ENCODE measurements at places on chromosomes 3 and 15.

GRCh38 chr3:162338514-162338913 lies 841.9 kb downstream of the OTOL1 start:
- no peak for DNase-seq

GRCh38 chr3:33717616-33717865 lies 513 bp downstream of the CLASP2 start:
- no peak for DNase-seq

GRCh38 chr3:58074116-58074715 lies 66.0 kb downstream of the FLNB start:
- DNase-seq: no peak

DNA sequence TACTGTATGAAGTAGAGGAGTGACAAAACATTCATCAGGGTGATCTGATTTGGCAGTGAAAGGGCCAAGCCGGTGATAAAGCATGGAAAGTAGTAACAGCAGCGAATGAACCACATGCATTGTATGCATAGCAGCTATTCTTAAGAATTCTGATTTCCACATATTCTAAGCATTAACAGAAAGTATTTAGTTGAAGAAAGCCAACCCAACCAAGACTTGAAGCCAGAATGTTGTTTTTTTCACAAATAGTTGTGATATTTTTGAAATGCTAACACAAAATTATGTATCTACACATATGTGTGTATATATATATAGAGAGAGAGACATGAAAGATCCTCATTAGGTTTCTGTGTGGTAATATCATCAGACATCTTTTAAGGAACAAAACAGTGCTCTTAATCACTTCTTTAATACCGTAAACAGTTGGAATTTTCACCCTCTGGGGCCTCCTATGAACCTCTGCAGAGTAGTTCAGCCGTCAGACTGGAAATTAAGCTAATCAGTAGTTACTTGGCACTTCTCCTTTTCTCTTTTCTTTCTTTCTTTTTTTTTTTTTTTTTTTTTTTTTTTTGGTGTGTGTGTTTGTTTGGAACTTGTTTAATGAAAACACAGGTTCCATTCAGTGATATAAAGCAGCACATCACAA lies 139.6 kb downstream of the CMSS1 start:
- no peak for DNase-seq

- no peak for DNase-seq
Observed at GRCh38 chr3:192916371-192917027, 1.2 kb downstream of the MB21D2 start.

DNA sequence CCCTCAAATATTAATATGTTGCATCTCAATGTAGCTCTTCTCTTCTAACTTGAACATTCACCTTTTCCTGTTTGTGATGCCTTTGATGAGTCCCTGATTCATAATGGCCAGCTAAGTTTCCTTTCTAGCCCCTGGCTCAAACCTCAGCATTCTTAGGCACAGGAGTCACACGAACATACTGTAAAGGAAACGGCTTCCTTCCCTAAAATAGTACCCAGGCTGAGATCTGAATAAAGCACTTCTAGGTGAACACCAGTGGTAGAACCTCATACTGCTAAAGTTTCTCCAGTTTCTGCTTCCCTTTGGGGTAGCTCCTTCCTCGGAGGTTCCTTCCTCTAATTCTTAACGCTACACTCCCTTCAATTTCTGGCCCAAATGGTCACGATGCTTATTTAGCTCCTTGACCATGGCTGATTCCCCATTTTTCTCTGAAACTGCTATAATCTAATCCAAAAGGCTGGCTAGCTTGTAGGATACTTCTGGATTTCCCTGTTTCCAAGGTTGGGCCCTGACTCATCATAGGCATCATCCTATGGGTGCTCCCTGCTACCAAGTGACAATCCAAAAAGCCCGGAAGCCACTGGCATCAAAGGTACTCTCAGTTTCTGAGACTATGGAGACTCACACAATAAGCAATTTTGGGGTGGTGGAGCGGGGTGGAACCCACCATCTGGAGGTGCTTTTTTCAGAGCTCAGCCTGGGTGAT lies 2.4 kb downstream of the ANAPC13 start:
- DNase-seq: no peak

DNA sequence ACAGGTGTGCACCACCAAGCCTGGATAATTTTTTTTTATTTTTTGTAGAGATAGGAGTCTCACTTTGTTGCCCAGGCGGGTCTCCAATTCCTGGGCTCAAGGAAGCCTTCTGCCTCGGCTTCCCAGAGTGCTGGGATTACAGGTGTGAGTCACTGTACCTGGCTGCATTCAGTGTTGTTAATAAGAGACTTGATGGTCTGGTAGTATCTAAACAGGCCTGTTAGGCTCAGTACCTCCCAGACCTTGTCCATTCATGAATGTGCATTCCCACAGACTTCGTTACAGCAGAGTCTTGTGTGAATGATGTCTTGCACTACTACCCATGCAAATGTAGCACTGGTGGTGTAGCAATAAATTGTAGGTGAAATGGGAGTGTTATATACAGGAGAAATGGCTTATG lies 17.7 kb downstream of the CMTM8 start:
- no peak for DNase-seq

- DNase-seq: no peak
Observed at GRCh38 chr15:27787931-27788330, 311.2 kb downstream of the OCA2 start.

DNA sequence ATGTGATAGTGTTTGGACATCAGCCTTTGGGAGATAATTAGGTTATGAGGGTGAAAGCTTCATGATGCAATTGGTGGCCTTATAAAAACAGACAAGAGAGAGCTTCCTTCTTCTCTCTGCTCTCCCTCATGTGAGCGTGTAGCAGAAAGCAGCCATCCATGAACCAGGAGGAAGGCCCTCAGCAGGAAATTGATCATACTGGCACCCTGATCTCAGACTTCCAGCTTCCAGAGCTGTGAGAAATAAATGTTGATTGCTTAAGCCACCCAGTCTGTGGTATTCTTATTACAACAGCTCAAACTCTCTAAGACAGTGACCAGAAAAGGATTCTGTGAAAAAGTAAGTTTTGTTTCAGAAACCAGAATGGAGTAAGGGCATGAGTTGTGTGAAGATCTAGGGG lies 13.3 kb downstream of the STAC start:
- DNase-seq: no peak

GRCh38 chr3:176916777-176917176 lies 280.5 kb downstream of the TBL1XR1 start:
- DNase-seq: no peak

DNA sequence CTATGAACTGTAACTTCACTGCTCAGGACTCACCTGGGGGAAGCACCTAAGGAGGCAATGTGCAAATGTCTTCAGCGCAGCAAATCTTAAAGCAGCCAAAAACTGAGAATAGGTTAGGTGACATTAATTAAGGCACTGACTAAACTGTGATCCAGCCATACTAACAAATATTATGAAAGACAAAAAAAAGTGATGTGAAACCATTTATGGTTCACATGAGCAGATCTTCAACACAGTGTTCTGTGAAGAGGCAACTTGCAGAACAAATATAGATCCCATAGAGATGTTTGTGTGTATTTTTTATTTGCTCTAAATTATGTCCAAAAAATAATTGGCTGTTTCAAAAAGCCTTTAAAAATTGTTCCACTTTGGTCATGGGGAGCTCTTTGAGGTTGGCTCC lies 24.1 kb upstream of the MITF start:
- DNase-seq: no peak

DNA sequence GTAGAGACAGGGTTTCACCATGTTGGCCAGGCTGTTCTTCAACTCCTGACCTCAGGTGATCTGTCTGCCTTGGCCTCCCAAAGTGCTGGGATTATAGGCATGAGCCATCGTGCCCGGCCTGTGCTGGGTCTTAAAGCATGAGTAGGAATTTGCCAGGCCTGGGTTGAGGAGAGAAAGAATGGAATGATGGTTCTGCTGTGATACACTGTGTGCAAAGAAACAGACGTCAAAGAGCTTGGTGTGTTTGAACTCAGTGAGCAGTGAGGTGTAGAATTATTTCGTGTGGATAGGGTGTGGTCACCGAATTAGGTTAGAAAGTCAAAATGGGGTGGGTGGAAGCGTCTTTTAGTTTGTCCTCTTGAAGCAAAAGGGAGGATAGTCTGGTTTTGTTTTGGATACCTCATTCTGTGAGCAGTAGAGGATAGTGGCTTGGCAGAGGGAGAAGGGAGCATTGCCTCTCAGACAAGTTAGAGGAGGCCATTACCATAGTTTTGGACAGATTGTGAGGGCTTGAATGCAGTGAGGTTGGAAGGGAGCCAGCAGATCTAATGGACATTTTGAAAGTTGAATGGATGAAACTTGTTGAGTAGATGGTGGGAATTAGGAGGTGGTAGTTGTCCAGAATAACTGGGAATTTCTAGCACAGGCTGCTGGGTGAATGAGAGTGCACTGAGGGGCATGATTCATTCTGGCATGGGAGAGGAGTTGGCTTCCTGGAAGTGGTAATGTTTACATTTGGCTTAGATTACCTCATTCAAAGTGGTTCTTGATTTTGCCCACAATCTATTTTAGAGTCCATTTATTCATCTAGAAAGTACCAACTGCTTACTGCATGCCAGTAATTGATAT lies 27.2 kb downstream of the AKAP13 start:
- DNase-seq: no peak

DNA sequence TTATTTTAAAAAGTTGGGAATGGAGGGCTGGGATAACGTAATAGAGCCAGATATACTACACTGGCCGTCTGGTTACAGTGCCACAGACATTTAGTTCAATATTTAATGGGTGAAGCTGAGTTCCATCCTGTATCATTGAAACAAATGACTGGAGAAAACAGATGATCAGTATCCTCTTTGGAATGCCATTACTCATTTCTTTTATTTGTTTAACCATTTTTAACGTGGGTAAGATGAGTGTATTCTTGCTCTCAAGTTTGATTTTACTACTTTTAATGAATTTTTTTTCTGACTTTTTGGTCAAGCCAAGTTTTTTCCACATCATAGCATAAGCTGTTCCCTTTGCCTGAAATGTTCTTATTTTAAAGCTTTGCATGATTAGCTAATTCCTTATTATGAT lies 53.9 kb upstream of the GRM7 start:
- no peak for DNase-seq

DNA sequence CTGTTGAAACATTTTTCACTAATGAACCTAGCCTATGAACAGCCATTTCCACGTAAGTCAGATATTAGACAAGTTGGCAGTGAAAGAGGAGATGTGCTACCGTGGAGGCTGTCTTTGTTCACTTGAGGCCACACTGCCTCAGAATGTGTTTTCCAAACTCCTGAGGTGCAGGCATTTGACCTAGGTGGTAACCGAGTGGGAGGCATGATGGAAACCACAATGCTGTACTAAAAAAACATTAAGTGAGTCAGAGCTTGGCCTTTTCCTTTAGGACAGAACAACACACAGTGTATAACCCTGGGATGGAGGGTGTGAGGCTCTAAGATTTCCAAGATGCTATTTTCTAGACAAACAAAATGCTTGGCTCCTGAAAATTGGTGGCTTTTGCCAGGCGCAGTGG lies 406.3 kb downstream of the SOX2 start:
- no peak for DNase-seq

- no peak for DNase-seq
Observed at GRCh38 chr3:128735287-128735686, 9.3 kb downstream of the RAB7A start.

GRCh38 chr3:149575961-149576564 lies 81.8 kb downstream of the WWTR1 start:
- no peak for DNase-seq

DNA sequence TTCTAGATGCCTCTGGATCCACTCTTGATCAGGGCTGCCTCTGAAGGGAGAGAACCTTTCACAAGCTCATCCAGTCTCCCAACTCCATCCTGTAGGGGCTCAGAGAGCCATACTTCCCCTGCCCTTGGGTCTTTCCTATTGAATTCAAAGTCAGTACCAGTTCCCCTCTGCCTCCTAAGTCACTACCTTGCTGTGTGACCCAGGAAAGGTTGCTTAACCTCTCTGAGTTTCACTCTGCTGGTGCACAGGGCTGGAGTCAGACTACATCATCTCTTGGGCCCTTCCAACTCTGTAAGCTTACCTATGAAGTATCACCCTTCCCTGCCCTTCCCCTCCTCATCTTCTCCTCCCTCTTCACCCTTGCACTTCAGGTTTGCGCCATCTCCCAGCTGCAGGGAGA lies 117.9 kb downstream of the MEGF11 start:
- no peak for DNase-seq

GRCh38 chr15:35206060-35206675 lies 121.1 kb upstream of the NANOGP8 start:
- no peak for DNase-seq

- no peak for DNase-seq
Observed at GRCh38 chr3:23152989-23153388, 50.1 kb upstream of the UBE2E2 start.

GRCh38 chr3:127802606-127803005 lies 19.7 kb downstream of the MGLL start:
- no peak for DNase-seq
